SW480 (cell line): ENCODE measurements at places on chromosomes 4 and X.

DNA sequence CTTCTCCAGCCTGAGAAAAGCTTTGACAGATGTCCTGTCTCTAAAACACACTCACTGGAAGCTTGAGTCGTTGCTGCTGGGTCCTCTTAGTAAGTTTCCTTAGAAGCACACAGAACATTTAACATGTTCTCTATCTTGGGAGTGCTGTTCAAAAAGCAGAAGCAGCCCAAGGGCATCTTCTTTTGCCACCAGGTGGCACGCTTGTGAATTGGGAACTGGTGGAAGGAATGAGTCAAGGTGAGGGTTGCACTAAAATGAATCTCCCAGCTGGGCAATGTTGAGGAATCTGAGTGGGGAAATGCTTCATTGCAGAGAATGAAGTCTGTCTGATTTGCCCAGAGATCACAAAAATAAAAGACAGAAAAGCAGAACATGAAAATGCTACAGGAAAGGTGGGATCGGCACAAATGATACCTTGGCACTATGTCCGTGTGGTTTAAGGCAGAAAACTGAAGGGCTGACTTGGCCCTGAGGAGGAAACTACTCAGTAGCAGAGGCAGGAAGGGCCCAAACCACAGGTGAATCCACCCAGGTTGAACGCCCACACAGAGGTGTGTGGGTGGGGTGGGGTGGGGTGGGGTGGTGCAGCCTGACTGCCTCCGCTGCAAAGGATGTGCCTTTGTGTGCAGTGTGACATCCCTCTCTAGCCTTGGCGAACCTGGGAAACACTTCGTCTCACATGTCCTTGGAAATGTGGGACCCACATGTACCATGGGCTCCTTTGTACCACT lies 26.0 kb downstream of the KIT start:
- DNase-seq: peak; percentile 56

GRCh38 chrX:122135070-122135469 lies 1049.0 kb upstream of the GRIA3 start:
- no peak for DNase-seq

- no peak for DNase-seq
Measured at GRCh38 chr4:55071951-55072350, 53.4 kb downstream of the KDR start.

GRCh38 chr4:122845760-122846159 lies 19.1 kb downstream of the FGF2 start:
- DNase-seq: no peak

DNA sequence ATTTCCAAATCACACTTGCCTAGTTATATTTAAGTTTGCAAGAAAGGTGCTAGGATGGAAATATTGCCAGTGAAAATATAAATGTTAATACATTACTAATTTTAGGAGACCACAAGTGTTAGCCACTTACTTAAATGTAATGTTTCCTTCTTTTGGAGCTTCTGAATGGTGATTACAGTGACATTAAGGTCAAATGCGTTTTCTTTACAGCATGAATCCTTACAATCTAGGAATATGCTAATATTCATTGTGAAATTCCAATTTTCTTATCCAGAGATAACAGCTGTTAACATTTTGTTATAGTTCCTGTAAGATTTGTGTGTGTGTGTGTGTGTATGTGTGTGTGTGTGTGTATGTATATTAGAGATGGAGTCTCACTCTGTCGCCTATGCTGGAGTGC lies 70.2 kb upstream of the NUDT6 start:
- DNase-seq: no peak

DNA sequence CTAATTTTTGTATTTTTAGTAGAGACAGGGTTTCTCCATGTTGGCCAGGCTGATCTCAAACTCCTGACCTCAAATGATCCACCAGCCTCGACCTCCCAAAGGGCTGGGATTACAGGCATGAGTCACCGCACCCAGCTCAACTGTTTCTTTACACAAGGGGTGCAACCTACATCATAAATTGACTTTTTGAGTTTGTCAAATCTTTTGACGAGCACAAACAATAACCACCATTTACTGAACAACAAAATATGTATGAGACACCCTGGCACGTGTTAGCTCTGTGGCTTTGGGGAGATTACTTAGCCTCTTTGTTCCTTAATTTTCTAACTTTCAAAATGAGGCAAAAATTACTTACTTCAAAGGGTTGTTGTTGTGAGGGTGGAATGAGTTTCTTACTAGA lies 23.5 kb upstream of the SLC34A2 start:
- DNase-seq: no peak

DNA sequence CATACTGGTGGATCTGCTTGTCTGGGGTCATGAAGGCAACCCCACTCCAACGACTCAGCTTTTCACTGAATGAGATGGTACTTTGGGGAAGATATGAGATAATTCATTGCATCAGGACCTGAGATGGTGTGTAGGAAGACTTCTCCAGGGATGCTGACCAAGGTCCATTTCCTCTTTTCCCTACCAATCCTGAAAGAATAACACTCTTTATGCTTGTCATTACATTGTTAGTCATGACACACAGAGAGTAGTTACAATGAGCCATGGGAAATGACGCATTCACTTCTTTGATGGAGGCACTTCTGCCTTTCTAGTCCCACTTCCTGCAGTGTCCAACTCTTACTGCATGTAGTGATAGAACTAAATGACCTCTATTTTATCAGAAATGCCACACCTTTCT lies 58.6 kb downstream of the AREG start:
- peak; percentile 3 for DNase-seq

DNA sequence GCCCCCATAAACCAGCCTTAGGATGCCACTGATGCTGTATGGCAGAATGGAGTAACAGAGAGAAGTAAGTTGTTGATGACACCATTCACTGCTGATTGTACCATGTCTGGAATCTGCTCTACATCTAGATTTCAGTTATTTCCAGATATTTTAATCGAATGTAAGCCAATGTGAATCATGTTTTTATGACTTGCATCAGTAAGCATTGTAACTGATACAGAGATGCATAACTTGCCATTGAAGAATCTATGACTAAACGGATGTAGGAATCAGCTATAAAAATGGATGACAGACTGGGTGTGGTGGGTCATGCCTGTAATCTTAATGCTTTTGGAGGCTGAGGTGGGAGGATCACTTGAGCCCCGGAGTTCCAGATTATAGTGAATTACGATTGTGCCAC lies 161.0 kb upstream of the GATB start:
- no peak for DNase-seq

DNA sequence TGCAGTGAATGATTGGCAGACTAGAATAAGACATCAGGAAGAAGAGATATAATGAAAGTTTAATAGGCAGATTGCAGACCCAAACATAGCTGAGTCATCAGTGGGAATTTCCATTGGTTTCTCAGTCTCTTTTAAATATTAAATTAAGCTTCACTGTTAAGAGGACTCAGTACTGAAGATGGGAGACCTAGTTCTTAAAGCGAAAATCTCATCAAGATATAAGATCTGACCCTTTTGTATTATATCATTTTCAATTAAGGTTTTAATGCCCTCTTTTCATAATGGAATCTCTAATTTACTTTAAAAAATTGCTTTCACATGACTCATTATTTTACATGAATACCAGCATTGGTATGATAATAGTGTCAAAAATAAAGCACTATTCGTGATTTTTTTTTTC lies 168.9 kb upstream of the ATOH1 start:
- no peak for DNase-seq

- DNase-seq: peak; percentile 18
Measured at GRCh38 chrX:43716696-43717095, 60.6 kb downstream of the MAOA start.

GRCh38 chr4:165873298-165874071 lies 448 bp downstream of the TLL1 start:
- no peak for DNase-seq

- DNase-seq: no peak
Measured at GRCh38 chrX:15438332-15438731, 54.1 kb upstream of the VEGFD start.

- DNase-seq: no peak
Measured at GRCh38 chr4:138185859-138186645, 56.1 kb downstream of the SLC7A11 start.

DNA sequence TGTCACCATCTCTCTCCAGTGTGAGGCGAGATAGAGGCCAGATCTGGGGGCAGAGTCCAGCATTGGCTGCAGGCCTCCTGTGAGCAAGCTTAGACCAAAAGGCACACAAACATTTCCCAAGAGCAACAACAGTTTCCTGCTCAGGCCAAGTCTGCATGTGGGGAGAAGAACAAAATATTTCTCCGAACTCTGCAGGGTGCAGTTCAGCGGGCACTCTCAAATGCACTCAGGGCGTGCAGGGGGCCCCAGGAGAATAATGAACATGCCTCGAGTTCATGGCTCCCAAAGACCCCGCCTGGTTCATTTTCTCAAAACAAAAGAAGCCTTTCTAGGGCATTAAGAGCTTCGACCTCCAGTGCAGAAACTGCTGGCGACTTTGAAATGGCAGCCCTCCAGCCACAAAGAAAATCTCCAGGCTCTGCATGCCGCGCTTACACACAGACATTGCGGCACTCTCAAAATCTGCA lies 57.8 kb upstream of the HELT start:
- DNase-seq: no peak

DNA sequence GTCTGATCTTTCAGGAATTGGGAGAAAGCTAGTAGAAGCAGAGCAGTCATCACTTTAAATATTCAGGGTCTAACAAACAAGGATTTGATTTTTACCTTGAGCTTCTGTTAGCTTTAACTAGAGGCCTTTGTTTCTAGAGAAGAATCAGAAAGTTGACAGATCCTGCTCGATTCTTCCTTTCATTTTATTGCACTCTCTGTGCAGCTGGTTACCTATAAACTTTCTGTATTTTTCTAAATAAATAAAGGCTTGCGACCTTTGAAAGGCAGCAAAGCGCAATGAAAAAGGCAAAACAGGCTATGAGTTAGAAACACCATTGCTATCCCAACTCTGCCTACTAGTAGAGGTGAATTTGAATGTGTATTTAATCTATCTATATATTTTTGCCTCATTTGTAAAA lies 101.4 kb upstream of the NPY2R start:
- no peak for DNase-seq

GRCh38 chr4:137694138-137694537 lies 161.8 kb upstream of the PCDH18 start:
- DNase-seq: no peak

GRCh38 chr4:25308761-25309160 lies 3.8 kb upstream of the ZCCHC4 start:
- no peak for DNase-seq

GRCh38 chr4:170089668-170090351 lies at the start of gene AADAT:
Gene AADAT (minus strand): TSS chr4:170089956. CDS start chr4:170089690, 266 bp downstream.
- peak; percentile 77 for DNase-seq

DNA sequence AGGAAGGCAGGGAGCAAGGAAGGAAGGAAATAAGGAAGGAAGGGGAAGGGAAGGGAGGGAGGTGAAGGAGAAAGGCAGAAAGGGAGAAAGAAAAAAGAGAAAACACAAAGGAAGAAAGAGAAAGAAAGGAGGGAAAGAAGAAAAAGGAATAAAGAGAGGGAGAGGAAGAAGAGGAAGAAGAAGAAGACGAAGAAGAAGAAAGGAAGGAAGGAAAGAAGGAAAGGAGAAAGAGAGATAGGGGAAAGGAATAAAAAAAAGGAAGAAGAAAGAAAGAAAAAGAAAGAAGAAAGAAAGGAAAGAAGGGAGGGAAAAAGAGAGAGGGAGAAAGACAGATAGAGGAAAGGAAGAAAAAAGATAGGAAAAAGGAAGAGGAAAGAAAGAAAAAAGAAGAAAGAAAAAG lies 128.0 kb downstream of the MXRA5 start:
- DNase-seq: no peak

DNA sequence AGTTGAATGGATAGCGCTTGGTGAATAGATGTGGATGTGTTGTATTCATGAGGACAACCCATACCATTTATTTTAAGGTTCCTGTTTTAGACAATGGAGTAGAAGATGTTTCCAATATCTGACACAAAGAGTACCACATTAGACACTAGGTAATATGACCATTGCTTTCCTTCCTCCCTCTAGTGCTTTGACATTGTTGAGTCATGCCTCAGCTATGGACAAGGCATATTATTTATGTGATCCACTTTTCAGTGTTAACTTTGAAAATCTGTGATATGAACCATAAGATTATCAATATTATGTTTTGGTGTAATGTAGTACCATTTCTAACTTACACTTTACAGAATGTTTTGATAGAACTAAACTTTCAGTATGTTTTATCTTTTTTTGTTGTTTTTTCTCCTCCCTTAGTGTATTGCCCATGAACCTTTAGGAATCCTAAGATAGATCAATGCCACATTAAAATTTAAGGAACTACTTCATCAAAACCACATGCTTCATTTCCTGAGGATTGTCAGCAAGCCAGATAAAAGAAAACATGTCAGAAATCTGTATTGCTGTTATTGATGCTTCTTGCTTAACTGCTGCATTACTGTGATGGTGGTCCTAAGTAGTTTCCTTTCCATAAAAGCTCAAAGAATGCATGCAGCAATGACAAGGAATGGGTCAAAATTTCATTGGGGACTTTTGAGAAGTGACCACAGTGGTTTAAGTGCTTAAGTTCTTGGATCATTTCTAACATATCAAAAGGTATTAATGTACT lies 105.0 kb downstream of the PCDH7 start:
- no peak for DNase-seq

GRCh38 chrX:148049441-148049840 lies 68.3 kb downstream of the FMR1NB start:
- peak; percentile 40 for DNase-seq

DNA sequence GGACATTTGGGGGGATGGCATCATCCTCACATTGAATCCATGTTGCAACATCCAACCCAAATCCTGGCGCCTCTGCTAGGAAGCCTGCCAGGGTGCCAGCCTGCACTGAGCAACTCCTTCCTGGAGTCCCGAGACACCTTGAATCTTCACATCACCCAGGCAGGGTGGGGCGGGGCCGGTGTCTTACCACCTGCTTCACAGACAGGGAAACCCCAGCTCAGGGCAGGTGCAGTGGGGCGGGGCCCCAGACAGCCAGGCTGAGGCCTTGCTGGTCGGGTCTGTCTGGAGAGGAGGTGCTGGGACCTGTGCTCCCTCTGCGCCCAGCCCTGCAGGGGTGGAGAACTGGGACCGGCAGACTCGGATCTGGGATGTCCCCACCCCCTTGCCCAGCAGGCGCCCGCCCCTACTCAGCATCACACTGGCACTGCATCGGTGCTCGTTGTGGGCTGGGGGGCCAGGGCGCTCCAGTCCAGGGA lies 31.5 kb upstream of the HTRA3 start:
- no peak for DNase-seq

GRCh38 chr4:108205859-108206258 lies 37.1 kb upstream of the LEF1 start:
- no peak for DNase-seq

DNA sequence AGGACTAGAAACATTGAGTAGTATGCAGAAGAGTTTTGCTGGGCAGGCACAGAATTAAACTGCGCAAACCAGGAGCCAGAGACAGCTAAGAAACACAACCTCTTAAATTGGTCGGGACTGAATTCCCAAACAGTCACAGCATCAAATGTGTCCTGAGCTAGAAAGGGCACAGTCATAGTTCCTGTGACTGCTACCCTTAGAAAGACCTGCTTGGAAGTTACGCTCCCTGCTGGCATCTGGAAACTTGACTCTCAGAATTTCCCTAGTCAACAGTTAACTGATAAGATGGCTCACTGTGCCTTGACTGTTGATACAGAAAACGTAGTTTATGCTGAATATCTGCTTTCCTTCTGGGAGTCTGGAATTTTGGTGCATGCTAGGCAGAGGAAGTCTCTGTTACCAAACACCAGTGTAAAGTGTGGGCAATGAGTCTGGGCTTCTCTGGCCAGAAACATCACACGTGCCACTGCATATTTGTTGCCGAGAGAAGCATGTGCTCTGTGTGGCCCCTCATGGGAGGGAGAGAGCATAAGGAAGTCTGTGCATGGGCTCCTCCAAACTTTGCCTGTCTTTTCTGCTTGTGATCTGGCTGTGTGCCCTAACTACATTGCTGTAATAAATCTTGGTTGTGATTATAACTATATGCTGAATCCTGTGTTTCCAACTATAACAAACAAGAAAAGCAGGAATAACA lies 11.6 kb upstream of the EOLA2 start:
- no peak for DNase-seq
